ENCODE measurements at places on chromosomes 16 and 17.

- H3K36me3 ChIP-seq: no peaks in the 10 kb centered on the region
- H3K27ac ChIP-seq: no peak overlapping the region
- no peak for DNase-seq
- no peak overlapping the region for H3K4me3 ChIP-seq
Measured at GRCh38 chr17:69909389-69909788, 165.6 kb upstream of the KCNJ16 start.

DNA sequence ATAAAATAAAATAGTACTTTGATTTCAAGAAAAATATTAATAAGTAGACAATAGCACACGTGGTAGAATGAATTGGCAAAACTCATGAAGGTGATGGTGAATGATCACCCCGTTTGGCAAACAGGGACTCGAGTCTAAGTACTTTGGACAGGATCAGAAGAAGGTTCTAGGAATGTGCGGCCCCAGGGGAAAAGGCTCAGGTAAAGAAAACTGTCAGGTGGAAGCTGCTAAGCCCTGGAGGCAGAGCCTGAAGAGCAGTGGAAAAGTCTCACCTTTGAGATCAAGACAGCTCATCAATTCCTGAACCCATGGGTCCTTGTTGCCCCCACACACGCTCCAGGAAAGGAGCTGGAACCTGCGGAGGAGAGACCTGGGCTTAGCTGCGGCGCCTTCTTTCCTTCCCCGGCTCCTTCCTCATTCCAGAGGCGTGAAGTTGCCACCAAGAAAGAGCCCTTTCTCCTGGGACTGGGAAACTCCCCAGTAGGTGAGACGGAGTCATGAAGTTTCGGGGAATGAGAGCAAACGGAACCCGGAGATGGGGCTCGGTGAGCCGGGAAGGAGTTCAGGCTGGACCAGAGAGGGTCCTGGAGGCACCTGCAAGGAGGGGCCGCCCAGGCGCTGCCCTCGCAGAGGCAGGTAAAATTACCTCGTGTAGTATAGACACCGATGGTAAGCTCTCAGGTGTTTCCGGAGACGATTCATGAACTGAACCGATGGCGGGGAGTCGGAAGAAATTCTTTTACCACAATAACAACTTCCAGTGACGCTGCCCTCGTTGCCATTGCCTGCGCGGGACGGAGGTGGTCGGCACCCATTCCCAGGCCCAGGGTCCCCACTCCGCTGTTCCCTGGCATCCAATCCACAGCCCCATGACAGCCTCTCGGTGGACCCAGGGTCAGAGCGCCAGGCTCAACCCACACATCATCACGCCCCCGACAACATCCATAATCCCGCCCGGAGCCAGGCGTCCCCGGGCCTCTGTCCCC is 1.2 kb upstream of the ZMYND15 start:
- H3K4me1 ChIP-seq: no peaks in the 10 kb centered on the region
- no peaks in the 10 kb centered on the region for H3K36me3 ChIP-seq
- no peak overlapping the region for H3K27ac ChIP-seq
- H3K27me3 ChIP-seq: peaks cover 7% of the 10 kb centered on the region
- H3K4me3 ChIP-seq: peak overlapping the region; percentile 56
- DNase-seq: no peak

GRCh38 chr16:57859331-57859730 is 57.0 kb upstream of the KIFC3 start:
- no peaks in the 10 kb centered on the region for H3K36me3 ChIP-seq
- DNase-seq: no peak
- no peak overlapping the region for H3K27ac ChIP-seq

- peak overlapping the region; percentile 85 for H3K27ac ChIP-seq
- H3K4me1 ChIP-seq: peaks cover 12% of the 10 kb centered on the region
- DNase-seq: no peak
- no peaks in the 10 kb centered on the region for H3K27me3 ChIP-seq
Measured at GRCh38 chr16:3152027-3152276, 17.1 kb downstream of the ZNF213 start.

DNA sequence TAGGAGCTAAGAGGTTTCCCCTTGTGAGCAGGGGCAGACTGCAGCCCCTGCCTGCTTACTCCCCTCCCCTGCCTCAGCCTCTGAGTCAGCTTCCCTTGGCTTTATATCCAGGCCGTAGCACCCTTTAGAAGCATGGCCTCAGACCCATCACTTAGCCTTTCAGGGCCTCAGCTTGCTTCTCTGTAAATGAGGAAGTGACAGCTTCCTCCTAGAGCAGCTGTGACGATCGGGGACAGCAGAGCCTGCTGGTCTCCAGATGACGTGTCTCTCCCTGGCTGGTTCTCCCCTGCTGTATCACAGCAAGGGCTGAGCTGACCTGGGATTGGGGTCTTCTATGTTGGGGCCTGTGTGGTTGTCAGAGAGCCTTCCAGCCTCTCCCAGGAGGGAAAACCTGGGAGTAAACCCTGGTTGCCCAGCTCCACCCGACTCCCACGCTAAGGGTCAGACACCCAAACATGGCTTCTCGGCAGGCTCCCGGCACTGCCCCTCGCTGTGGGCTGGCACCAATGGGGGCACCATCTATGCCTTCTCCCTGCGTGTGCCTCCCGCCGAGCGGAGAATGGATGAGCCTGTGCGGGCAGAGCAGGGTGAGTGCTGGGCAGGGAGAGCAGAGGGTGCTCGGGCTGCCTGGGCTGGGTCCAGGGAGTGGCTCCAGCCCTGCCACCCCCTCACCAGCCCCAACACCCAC is 16.3 kb upstream of the MYO15B start:
- H3K4me1 ChIP-seq: no peaks in the 10 kb centered on the region
- no peaks in the 10 kb centered on the region for H3K36me3 ChIP-seq
- H3K27ac ChIP-seq: no peak overlapping the region
- H3K27me3 ChIP-seq: no peaks in the 10 kb centered on the region
- no peak for DNase-seq

DNA sequence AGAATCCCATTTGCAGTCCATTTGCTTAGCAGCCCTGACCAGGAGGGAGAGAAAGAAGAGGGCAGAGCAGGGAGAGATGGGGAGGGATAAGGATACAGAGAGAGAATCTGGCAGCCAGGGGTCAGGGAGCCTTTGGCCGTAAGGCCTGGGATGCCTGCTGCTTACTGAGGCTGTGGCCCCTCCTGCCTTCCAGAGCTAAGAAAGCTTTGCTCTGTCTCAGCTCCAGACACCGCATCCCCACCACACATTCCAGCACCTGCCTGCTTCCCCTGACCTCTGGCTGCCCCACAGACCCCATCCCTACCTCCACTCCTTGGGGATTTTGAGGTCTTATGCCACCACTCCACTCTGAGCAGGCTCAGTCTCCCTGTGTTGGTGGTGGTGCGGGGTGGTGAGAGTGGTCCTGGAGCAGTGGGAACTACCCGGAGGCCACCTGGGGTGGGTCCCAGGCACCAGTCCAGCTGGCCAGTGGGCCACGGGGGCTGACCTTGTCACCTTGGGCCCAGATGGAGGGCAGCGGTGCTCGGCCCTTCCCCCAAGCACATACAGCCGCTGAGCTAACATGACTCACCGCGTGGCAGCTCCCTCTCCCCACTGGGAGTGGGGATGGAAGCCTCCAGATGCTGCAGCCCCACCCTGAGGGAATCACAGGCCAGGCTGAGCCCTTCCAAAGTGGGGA is 58.3 kb downstream of the RAI1 start:
- H3K4me3 ChIP-seq: no peak overlapping the region
- peak overlapping the region; percentile 39 for H3K27ac ChIP-seq
- no peaks in the 10 kb centered on the region for H3K27me3 ChIP-seq
- H3K36me3 ChIP-seq: no peaks in the 10 kb centered on the region

- H3K36me3 ChIP-seq: no peaks in the 10 kb centered on the region
- H3K27ac ChIP-seq: no peak overlapping the region
- no peak for DNase-seq
- H3K27me3 ChIP-seq: no peaks in the 10 kb centered on the region
Measured at GRCh38 chr17:51238255-51238887, 21.5 kb downstream of the MBTD1 start.

Data from Panc1 (cell line).